ENCODE measurements at places on chromosomes 6 and 20. TPM values are rescaled to one million over a fixed set of nuclear protein-coding genes. Genes with fewer than 3 reads are reported as not detected.

Gene ACAT2
- 139 TPM for total RNA-seq

Gene OOEP
- total RNA-seq: not detected

Gene PTGIS
- total RNA-seq: 0.10 TPM

Gene SKIC2
- total RNA-seq: 79.2 TPM

Gene SIRPB1
- total RNA-seq: 20.1 TPM

- DNase-seq: no peak
Observed at GRCh38 chr6:148997865-148998264, 251.0 kb downstream of the UST start.

DNA sequence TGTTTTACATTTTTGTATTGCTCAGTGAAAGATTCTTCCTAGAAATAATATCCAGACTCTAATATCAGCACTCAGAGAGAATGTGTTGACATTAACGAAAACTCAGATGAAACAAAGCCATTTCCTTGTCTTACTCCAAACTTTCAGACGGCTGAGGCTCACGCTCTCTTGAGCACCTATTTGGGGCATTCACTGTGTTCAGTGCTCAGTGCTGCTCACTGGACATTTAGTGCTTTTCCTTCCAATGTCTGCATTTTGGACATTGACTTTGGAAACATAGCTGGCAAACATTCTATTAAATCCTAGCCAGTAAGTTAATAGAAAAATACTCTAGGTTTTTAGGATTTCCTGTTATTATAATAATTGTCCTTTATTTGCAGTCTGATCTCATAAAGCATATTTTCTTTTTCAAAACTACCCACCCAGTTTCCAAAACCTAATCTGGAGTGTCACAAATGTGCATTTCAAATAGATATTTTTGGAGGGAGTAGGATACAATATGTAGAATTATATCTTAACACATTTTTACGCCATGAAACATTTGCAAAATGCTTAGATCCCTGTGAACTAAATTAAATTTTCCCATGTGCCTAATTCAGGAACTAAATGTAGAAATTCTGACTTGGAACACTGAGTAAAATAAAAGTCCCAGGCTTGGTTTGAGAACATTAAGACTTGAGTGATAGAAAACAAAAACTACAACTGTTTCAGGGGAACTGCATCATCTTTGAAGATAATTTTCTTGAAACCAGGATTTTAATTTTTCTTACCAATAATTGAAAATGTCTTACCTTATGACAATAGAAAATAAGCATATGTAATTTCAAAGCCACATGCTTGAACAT lies 91.7 kb upstream of the B3GAT2 start:
- no peak for DNase-seq

GRCh38 chr6:87879132-87879861 lies 168.3 kb upstream of the SPACA1 start:
- DNase-seq: no peak

DNA sequence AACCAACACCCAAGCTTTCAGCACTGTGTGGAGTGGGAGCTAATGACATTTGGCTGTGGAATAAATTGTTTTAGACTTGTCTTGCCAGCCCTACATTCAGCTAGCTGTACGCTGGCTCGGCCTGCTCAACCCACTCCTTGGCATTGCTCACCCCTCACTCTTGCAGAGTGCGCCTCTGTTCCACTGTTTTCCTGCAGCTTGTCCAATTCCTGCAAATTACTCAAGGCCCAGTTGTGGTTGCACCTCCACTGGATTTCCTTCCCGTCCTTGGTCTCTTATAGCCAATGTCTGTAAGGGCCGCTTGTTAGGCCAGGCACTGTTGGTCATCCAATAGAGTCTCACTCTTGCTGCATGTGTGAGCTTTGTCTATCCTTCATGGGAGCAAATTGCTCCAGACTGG lies 289.2 kb upstream of the RNF24 start:
- no peak for DNase-seq

DNA sequence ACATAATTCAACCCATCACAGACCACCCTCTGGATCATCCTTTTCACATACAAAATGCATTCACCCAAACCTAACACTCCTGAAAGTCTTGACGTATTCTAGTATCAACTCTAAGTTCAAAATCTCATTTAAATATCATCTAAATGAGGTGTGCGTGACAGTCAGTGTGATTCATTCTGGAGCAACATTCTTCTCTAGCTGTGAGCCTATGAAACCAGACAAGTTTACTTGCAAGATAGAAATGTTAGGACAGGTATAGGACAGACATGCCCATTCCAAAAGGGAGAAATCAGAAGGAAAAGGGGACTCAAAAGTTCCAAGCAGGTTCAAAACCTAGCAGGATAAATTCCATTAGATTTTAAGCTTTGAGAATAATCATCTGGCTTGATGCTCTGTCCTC lies 329.7 kb downstream of the CD83 start:
- DNase-seq: no peak

DNA sequence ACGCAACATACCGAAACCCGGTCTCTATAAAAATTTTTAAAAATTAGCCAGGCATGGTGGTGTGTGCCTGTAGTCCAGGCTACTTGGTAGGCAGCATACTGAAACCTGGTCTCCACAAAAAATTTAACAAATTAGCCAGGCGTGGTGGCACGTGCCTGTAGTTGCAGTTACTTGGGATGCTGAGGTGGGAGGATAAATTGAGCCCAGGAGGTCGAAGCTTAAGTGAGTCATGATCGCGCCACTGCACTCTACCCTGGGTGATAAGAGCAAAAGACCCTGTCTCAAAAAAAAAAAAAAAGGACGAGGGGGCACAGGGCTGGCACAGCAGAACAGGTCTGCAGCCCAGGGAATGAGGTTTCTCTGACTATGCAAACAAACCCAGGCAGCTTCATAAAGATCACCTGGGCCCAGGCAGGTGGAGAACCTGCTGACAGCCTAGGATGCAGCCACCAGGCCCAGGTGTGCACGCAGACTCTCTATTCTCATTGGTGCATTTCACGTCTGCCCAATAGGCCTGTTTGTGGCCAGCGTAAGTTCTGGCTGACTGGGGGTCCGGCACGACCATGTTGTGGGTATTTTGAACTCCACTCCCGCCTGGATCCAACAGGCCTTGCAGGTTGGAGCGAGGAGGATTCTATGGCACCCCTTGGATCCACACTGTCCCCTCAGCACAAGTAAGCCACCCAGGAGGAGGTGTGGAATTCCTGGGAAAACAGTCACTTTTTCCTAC lies 204.5 kb downstream of the PREX1 start:
- DNase-seq: no peak

DNA sequence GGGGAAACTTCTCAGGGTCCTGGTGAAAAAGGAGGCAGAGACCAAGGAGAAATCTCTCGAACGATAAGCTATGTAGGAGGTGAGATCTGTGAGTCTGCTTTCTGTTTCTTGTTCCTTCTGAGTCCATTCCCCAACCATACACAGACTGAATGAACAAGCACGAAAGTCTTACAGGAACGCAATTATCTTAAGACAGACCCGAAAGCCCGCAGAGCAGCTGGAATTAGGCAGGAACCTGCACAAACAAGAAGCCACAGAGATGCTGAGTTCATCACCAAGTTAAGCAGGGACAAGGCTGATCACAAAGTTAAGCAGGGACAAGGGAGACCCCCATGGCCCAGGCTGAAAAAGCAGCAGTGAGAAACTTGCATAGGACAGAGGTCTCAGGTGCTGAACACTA lies 21.4 kb upstream of the NELFCD start:
- DNase-seq: no peak

DNA sequence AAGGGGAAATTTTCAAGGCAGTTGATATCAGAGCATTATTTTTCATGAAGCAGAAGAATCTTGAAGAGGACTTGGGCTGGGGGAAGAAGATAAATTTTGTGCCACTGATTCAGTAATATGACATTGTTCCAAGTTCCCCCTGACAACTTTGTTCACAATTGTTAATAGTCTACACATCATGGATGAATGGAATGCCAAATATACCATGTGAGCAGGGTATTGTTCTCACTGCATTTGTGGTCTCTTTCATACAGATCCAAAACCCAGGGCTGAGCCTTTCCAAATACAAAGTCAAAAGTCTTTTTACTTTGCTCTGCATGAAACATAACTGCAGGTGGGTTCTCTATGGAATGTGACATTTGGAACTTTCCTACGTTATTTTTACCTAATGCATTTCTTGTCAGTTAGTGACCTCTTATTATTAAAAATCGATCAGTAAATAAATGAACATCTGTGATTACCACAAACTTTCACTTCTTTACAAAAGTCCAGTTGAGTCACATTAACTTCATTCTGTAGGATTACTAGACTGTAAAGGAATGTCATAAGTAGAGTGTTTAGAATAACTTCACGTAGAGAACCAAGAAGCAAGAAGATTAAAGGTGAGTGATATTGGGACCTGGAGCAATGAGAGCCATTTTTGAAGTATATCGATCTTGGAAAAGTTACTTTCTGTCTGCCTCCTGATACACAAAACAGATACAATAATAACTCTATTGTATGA lies 100.9 kb downstream of the RCAN2 start:
- no peak for DNase-seq

- peak; percentile 90 for DNase-seq
Observed at GRCh38 chr20:37534401-37535157, 6.9 kb upstream of the BLCAP start.

GRCh38 chr6:110285306-110286060 lies 72.7 kb downstream of the METTL24 start:
- DNase-seq: no peak

- no peak for DNase-seq
Observed at GRCh38 chr6:18393698-18394097, 6.5 kb downstream of the RNF144B start.

GRCh38 chr6:31769684-31770371 lies 7.3 kb downstream of the VWA7 start:
- DNase-seq: peak; percentile 36

GRCh38 chr20:53736757-53737395 lies 143.2 kb upstream of the ZNF217 start:
- DNase-seq: peak; percentile 79

DNA sequence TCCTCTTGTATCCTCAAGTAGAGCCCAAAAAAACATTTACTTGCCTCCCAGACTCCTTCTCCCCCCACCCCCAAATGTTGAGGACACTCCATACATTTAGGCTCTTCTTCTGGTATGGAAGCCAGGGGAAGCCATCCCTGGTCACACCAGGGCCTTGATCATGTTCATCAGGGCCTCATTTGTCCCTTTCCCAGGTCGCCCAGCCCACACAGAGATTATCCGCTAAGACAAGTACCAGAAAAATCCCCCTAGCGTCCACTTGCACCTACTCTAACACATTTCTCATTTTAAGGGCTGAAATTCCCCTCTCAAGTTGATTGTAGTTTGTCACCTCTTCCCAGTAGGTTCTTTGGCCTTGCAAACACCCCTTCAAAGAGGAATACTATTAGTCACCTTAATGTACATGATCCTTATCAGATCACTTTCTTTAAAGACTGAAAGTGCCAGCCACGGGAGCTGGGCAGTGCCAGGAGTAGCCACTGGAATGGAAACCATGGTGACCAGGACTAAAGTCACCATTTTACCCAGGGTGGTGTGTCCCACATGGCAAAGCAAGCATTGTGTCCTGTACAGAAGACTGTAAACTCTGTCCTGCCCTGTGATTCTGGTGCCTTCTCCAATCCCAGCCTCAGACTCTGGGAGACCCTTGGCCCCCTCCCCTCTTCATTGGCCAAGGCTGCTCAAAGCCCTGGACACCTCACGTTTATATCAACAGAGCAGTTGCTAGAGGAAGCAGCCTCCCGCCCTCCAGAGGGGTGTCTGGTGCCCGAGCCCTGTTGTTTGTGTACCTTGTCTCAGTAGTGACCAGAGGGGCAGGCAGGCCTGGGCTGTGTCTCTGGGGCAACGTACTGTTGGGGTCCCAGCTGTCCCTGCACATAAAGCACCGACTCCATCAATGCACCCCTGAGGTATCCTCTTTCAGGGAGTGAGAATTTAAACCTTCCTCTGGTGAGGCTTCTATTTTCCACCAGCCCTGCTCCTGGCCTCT lies 5.0 kb upstream of the APOBEC2 start:
- no peak for DNase-seq

DNA sequence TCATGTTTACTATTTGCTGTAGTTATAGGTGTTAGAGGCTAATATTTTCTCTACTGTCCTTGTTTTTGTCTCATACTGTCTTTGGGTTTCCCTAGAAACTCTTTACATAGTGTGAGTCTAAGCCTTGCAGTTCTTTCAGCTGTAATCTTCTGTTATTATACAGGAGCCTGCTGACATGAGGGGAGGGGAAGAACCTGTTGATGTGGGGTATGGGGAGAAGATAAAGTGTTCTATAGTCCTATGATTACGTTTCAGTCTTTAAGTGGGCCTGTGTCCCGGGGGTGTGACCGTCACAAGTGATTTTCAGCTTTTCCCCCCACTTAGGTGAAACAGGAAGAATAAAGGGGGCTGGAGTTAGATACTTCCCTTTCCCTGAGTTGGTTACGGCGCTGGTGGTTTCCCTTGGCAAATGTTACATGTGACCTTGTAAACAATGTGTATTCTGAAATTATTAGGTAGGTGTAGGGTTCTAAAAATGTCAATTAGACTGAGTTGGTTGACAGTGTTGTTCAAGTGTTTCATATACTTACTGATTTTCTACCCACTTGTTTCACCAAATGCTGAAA lies 41.3 kb downstream of the REV3L start:
- no peak for DNase-seq

GRCh38 chr6:33391922-33392594 lies 435 bp downstream of the KIFC1 start:
- no peak for DNase-seq

GRCh38 chr6:88945415-88946008 lies 17.9 kb downstream of the RNGTT start:
- DNase-seq: no peak

DNA sequence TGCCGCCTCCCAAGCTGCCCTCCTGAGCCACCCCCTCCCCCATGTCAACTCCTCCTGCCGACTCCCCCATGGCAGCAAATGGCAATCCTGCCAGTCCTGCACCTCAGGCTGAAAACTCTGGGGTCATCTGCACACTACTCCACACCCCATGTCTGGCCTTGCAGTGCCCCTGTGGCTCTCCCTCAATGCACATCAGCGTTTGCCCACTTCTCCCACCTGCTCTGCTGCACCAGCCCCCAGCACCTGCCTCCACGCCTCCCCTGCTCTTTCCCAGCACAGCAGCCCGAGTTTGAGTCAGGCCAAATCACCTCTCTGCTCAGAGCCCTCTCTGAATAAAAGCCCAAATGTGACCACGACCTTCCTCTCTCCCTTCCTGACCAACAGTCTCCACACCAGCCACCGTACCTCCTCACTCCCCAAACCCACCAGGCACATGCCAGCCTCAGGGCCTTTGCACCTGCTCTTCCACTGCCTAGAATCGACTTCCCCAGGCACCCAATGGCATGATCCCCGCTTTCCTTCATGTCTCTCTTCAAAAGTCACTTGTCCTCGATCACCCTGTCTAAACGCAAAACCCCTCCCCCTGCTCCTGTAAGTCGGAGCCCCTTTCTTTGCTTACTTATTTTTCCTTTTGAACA lies 4.3 kb downstream of the PXDC1 start:
- no peak for DNase-seq

DNA sequence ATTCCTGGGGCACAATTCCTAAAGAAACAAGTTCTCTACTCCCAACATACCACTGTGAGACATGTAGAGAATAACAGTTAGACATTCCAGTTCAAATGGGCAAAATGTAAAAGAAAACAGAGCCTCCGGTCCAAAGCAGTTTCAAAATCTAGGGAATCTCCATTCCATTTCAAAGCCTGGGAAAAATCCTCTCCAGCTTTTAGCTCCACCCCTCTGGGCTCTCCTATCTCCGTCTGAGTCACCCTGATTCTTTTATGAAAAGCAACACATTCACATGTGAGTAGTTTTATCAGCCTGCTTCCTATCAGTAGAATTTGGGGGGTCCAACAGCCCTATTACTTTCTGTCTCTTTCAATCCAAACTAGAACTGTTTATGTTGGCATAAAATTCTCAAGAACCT lies 3.7 kb downstream of the CSNK2A1 start:
- no peak for DNase-seq

All from GM12878 (cell line).